SHP77 (cell line): ENCODE measurements at places on chromosomes 3 and 15.

DNA sequence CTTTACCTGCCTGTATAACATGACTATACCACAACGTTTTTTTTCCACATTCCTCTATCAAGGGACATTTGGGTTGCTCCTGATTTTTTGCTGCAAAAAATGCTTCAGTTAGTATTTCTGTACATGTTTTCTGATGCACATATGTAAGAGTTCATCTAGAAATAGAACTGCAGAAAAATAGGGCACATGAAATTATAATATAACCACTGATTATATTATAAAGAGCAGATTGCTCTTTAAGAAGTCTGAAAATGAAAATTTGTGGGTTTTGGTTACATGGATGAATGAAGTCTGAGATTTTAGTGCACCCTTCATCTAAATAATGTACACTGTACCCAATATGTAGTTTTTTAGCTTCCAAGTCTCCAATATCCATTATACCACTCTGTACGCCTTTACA lies 130.1 kb upstream of the PTX3 start:
- no peak for DNase-seq

DNA sequence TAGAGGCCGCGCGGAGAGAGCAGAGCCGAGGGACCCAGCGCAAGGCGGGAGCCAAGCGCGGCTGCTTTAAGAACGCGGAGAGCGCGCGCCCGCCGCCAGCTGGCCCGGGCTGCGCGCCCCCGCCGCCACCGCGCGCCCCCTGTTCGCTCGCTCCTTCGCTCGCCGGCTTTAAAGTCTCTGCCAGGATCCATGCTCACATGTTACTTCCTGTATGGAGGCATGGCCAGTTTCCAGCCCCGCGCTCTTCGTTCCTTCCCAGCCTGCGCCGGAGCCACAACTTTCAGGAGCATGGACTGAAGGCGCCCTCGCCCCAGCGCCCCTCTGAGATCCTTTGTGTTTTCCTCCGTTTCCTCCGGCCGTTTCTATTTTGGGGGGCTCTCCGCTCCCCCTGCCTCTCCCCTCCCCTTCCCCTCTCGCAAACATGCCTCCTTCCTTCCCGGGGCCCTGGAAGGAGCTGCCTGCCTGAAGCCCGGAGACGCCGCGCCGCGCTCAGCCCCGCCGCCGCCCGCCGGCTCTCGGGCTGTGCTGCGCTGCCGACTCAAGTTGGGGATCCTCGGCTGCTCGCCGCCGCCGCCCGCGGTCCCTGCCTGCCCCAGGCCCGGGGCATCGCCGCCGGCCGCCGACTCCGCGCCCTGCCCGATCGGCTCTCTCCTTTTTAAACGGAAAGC lies at the start of gene PTPRG:
Gene PTPRG (plus strand): TSS at position 198 of the 668 bp plus-strand sequence. CDS start 717 bp downstream, outside the sequence.
- DNase-seq, result no peak

DNA sequence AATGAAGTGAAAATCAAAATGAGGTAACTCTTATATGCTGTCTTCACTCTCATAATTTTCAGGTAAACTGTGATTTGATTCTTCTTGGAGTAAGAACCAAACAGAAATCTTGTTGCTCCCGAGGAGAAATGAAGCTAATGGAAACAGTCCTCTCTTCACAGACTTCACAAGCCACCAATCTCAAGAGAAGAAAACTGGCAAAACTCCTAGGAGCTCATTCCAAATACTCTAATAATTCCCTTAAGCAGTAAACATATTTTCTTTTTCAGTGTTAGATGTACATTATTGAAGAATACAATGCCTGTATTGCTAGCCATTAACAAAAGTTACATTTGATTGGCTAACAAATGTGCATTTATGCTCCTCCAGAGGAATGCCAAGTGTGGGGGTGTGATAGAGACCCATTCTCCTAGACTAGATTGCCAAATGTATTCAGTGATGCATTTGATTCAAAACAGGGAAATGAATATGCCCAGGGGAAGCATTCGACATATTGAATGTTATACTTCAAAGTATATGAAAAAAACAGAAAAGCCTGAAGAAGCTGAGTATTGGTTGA lies 11.8 kb upstream of the RIOX2 start:
- no peak for DNase-seq

- DNase-seq, result no peak
Measured at GRCh38 chr3:78823434-78823833, 944.4 kb downstream of the ROBO1 start.

DNA sequence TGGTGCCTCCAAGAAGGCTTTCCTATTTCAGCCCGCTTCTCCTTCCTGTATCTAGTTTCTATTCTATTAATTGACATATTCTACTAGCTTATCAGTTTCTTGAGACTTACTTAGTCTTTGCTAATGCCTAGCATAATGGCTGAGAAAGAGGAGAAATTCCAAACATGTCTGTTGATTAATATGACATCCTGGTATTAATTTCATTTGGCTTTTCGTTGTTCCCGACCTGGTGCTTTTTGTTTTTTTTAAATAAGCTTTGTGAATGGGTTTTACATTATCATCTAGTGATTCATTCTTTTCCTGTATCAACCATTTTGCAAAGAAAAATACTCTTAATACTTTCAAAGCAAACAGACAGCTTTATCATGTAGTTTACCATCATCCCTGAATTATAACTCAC lies 13.1 kb downstream of the WDR53 start:
- DNase-seq, result no peak

GRCh38 chr3:59101231-59101736 lies 51.5 kb upstream of the CFAP20DC start:
- DNase-seq, result no peak

- DNase-seq, result no peak
Measured at GRCh38 chr3:59374818-59375211, 325.0 kb upstream of the CFAP20DC start.

DNA sequence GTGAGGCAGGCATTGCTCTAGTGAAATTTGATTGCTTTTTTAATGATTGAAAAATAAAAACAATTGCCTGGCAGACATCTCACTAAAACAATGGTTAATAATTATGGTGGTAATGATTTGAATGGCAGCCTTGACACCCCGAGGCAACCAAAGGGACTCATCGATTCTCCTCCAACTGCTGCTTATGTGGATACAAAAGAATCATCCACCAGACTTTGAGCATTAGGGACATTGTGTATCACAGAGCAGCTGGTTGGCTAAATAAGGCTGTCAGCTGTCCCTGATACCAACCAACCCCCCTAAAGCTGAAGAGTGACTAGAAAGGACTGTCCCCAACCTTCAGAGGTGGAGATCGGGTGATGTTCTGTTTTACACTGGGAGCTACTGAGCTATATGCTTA lies 1.7 kb upstream of the CD47 start:
- DNase-seq, result no peak

GRCh38 chr3:49930168-49930690 lies 618 bp upstream of the MON1A start:
- no peak for DNase-seq

- no peak for DNase-seq
Measured at GRCh38 chr15:38685686-38686339, 121.2 kb upstream of the RASGRP1 start.

DNA sequence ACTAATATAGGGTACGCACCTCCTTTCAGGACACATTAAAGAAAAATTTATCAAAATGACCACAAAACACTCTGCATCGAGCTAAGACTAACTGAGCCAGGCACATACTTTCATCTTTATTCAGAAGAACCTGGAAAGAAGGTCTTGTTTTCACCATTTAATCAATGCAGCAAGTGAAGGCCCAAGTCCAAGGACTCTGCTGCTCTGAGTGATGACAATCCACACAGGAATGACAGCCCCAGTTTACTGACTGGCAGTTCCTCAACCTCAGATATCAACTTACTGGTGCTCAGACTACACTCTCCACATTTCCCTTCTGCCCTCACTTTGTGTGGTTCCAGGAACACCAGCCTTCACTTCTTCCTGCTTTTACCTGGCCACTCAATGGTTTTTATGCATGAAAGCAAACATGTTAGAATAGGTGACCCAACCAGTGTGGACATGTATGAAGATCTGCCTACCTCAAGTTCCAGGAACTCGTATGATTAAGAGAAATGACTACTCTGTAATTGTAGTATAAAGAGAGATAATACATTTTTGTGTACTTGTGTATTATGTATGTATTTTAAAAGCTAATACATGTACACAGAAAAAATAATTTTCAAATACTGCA lies 29.1 kb upstream of the RASA2 start:
- DNase-seq, result no peak

DNA sequence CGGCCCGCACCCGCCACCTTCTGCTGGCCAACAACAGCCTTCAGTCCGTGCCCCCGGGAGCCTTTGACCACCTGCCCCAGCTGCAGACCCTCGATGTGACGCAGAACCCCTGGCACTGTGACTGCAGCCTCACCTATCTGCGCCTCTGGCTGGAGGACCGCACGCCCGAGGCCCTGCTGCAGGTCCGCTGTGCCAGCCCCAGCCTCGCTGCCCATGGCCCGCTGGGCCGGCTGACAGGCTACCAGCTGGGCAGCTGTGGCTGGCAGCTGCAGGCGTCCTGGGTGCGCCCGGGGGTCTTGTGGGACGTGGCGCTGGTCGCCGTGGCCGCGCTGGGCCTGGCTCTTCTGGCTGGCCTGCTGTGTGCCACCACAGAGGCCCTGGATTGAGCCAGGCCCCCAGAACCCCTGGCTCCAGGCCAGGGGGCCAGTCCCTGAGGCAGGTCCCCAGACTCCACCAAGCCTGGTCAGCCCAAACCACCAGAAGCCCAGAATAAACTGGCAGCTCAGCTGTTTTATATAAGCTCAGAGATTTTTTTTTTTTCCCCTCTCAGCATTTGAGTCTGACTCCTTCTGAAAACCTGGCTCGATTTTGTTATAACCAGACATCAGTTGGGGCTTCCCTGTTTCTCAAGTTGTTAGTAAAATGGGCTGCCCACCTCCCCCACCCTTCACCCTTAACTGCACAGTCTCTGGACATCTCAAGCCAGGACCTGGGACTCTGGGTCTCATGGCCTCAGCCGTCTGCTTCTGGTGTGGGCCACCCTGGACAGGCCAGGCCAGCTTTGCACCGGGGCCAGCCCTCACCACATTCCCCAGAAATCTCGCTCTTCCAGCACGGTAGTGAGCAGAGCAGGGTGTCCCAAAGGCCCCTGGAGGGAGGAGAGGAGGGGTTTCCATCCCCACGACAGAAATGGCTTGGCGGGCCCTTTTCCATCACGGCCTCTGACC lies 1.6 kb downstream of the GP9 start:
- no peak for DNase-seq

DNA sequence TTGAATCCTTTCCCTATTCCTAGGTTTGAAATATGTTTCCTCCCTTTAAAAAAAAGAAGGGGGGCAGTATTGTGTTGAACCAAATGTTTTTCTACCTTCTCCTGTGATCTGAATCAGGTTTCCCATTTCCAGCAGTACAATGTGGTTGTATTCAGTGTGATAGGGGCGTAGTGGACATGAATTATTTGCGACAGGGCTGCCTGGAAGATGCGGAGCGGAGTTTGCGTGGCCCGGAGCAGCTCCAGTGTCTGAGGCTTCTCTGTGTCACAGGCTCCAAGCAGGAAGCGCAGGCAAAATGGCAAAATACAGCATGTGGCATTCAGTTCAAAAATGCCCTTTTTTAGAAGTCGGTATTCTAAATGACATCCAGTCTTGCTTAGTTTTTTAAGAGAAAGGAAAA lies 154.4 kb downstream of the PGPEP1L start:
- peak; percentile 86 for DNase-seq

DNA sequence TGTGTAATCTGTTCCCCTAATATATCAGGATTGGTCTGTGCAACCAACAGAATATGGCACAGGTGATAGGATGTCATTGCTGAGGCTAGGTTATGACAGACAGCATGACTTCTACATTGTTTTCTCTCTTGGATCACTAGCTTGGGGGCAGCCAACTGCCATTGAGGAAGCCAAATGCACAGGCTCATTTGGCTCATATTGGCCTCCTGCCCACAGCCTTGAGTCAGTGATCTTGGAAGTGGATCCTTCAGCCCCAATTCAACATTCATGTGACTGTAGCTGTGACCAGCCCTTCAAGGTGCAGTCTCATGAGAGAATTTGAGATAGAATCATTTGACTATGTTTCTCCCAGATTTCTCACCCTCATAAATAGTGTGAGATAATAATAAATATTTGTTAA lies 675.6 kb downstream of the GRM7 start:
- peak; percentile 41 for DNase-seq

- no peak for DNase-seq
Measured at GRCh38 chr3:138338244-138338643, 8.6 kb upstream of the NME9 start.

DNA sequence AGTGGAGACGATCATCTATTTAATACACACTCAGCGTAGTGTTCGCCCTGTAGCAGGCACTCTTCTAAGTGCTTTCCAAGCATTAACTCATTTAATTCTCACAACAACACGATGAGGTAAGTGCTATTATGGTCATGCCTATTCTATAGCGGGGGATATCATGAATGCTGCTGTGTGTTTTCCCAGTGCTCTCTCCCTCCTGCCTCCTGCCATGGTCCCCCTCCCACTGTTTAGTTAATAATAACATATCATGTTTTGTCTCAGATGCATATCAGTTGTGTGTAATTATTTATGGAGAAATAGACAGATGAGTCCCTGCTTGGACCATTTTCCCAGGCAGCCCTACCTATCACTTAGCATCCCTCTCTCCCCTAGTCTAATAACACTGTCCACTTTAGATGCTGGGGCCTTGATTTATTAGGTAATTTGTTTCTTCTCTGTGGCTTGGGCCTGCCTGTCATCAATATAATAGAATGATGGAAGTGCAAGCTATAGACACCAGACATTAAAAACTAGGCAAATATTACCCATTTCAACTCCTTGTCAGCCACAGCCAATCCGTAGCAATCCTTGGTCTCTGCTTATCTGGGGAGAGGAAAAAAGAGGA lies 122.9 kb upstream of the TLE3 start:
- DNase-seq, result no peak

- no peak for DNase-seq
Measured at GRCh38 chr15:60337076-60337475, 60.7 kb downstream of the ANXA2 start.

DNA sequence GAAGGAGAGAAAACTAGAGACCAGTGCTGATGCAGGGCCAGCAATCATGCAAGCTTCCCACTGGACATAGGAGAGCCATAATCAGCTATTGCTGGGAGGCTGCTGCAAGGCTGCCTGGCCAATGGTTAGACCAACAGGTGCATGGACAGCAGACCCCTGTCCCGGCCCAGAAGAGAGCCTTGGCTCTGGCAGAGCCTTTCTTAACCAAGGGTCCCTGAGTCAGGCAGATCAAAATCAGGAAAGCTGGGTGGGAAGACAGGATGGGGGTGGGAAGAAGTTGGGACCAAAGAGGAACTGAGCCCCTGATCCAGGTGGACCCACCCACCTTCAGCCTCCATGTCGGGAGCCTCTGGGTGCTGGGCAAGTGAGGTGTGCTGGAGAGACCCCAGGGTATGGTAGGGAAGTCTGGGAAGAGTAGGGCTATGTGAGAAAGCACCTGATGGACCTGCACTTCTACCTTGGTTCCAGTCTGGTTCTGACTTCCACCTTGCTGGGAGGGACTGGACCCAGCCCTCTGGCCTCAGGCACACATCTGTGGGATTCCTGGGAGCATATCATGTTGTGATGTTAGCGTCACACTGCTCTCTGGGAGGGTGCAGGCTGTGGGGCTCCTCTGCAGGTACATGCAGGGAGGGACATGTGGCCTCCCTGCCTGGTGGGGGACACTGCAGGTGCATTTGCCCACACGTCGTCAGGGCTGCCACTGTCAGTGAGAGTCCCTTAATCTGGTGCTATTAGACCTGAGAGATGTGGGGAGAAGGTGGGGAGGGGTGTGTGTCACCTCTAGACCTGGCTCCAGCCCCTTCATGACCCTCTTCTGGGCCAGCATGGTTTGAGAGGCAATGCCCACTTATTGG lies 24.7 kb downstream of the KY start:
- DNase-seq, result no peak
